ENCODE measurements at places on chromosomes 3 and 15.
A peak's percentile ranks its signal among the peaks of the same experiment; 100 is the strongest.

DNA sequence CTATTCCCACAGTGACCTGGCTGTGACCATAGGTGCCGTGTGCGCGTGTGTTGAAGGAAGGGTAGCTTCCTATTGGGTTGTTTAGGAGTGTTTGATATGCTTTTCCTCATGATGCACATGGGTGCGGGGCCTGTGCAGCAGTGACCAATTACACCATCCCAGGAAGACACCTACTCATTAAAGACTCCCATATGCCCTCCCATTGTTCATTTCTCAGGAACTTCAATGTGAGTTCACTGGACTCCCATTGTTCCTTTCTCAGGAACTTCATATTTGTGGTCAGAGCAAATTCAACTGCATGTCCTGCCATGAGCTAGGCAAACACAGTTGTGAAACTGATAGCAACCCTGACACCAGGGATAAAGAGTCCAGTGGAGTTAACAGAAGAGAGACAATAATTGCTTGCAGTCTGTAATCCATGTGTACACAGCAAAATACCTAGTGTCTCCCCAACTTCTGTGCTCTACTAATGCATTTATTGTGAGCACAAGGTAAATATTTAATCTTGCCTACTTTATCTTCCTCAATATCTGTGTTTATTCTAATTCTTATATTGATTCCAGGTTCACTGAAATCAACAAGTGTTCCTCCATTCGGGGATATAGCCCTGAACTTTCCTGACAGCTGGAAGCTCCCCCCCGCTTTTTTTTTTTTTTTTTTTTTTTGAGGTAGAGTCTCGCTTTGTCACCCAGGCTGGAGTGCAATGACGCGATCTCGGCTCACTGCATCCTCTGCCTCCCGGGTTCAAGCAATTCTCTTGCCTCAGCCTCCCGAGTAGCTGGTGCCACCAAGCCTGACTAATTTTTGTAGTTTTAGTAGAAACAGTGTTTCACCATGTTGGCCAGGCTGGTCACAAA is 57.5 kb upstream of the GCNT3 start:
- no peak for DNase-seq

- DNase-seq: no peak
Observed at GRCh38 chr3:27720899-27721716, 1.0 kb downstream of the EOMES start.

GRCh38 chr3:82364827-82365226 is 603.4 kb upstream of the GBE1 start:
- no peak for DNase-seq

- DNase-seq: no peak
Observed at GRCh38 chr3:99760629-99761028, 57.0 kb upstream of the CMSS1 start.

GRCh38 chr3:193016437-193016901 is 98.8 kb upstream of the MB21D2 start:
- DNase-seq: no peak

GRCh38 chr3:148643389-148643840 is 54.3 kb upstream of the AGTR1 start:
- peak; percentile 5 for DNase-seq

DNA sequence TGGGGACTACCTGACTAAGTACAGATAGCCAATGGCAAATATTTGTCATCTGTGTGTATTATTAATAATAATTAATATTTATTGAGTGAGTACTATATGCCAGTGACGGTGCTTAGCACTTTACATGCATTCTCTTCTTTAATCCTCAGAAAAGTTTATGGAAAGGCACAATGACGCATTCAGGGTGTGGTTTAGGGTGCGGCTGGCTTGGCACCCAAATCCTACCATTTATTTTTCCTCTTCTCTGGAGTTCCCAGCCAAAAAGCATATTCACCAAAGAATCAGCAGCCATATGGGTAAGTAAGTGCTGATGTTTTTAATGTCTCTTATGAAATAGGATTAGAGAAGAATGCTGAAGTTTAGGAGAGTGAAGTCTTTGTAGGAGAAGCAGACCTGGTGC is 140.4 kb upstream of the TP63 start:
- no peak for DNase-seq

- DNase-seq: no peak
Observed at GRCh38 chr3:17500618-17501017, 241.8 kb downstream of the TBC1D5 start.

GRCh38 chr3:28218071-28218916 is 23.1 kb upstream of the CMC1 start:
- no peak for DNase-seq

DNA sequence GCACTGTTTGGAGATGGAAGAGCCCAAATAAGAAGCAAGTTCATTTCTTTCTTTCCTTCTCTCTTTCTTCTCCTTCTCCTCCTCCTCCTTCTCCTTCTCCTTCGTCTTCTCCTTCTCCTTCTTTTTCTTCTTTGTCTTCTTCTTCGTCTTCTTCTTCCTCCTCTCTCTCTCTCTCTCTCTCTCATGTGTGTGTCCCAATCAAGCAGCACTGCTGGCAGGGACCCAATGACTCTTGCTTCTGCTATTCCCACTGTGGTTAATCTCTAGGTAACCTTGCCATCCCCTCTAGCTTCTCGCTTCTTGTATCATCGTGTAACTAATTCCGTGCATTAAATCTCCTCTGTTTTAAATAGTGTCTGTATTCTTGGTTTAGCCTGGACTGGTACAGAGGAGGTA is 26.1 kb upstream of the ZNF280D start:
- peak; percentile 42 for DNase-seq

DNA sequence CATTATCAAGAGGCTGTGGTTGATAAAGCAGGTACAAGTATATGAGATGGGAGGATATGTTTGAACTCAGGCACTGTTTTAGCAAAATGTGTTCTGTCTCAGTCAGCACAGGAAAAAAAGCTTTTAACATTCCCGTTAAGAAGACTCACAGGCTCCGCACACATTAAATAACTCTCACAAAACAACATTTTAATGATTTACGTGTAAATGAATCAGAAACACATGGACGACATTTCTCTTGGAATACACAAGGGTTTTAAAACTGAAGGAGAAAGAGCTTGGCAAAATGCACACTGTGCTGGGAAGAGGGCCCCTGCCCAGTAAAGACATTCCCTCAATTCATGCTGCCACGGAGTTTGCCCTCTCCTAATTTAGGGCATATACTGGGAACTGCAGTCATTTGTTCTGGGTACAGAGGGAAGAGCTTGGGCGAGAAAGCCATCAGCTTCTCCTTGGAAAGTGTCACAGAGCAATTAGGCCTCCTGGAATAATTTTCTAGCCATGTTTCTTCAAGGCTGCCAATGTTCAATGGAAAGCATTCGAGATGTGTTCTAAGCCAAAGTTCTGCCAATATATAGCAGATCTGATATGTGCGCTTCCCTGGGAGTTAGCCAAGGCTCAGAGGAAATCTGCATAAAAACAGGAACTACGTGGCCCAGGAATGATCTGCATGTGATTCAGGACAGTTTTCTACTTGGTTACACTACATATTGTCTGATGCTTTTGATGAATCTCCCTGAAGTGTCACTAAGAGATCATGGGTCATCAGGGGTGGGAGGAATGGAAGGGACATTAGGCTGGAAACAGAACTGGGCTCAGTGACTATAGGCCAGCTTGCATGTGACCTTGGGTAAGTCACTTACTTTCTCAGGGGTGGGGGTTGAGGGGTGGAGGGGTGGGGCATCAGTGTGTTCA is 2.2 kb upstream of the MASP1 start:
- DNase-seq: no peak

DNA sequence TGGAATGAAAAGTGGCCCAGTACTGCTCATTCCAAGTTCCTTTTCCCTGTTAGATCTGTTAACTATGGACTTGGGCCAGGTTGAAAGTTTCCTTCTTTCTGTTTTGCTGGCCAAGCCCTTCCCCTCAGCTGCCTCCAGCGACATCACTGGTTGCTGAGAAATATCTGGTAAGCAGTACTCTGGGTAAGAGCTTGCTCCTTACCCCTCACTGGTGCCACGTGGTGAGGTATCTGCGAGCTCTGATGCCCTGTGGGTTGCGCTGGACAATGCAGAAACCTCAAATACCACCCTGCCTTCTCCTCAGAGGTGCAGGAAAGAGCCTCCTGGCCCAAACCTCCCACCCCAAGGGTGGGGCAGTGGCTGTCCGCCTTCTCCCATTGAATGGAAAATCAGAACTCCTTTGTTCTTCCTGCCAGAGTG is 42.9 kb upstream of the APH1B start:
- peak; percentile 52 for DNase-seq

GRCh38 chr15:100729461-100729860 is 127.1 kb downstream of the ASB7 start:
- no peak for DNase-seq

GRCh38 chr15:87777054-87777561 is 479.4 kb downstream of the NTRK3 start:
- no peak for DNase-seq

DNA sequence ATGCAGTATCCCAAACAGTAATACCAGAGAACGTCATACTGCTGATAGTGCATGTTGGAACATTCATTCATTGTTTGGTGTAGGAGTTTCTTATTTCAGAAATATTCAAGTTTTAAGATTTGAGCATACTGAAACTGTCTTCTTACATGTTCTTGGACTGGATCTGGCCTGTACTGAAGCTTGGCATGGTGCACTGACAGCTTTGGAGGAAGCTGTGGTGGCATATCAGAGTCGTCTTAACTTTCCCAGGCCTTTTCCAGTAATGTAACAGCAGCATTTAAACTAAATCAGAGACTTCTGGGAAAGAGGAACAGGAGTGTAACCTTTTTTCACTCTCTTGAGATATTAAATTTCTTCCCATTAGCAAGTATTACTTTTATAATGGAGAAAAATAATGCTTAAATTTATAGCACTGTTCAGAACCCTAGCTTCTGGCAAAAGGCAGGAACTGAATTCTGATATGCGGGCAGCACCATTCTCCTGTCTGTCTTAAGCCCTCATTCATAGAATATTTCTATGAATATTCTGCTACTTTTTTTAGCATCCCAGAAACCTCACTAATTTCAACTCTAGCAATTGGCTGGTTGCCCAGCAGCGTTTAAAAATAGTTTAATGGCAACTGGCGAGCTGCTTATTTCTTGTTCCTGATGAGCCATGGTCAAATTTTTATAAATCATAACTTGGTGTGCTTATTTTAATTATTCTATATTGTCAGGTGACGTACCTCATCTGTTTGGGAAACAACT is 31.1 kb downstream of the DNAJC13 start:
- no peak for DNase-seq

DNA sequence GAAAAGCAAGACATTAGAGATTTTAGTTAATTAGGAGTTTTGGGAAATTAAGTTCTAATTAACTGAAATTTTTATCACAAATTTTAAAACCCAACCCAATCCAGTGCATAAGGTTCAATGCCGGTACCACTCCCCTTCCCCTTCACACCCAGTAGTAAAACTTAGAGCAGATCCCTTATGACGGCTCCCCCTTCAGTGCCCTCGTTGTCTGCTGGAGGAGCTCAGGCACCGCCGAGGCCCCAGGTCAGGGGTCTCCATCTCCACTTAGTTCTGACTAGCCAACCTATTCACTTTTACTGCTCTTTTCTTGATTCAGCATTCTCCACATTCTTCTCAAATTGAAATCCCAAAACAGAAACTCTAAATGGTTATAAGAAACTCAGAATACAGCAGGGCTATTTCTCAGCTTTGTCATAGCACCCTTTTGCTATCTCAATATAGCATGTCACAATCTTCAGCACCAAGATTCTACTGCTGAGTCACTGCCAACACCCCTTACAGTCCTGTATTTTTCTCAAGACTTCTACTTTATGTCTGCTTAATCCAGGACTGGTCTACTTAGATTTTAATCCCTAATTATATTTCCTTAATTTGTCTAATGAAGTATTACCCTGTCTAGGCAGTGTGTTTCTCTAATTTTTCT is 39.8 kb downstream of the TUBGCP4 start:
- peak; percentile 77 for DNase-seq

DNA sequence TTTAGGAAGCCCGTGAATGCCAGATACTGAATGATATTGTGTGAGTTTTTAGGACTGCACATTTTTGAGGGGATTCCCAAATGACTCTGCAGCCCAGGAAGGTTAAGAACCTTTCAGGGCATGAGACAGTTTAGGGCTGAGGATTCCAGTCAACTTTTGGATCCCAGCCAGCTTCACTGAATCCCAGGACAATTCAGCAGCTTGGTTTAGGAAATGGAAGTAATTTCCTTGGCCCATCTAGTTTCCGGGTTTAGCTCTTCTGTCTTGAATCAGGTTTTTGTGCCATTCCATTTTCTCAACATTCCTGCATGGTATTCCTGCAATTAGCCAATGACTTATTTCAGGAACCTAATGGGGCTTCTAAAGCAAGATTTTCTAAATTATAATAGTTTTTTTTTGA is 253.9 kb downstream of the LSAMP start:
- DNase-seq: no peak

- DNase-seq: peak; percentile 38
Observed at GRCh38 chr3:150146991-150147761, 176.5 kb upstream of the PFN2 start.

DNA sequence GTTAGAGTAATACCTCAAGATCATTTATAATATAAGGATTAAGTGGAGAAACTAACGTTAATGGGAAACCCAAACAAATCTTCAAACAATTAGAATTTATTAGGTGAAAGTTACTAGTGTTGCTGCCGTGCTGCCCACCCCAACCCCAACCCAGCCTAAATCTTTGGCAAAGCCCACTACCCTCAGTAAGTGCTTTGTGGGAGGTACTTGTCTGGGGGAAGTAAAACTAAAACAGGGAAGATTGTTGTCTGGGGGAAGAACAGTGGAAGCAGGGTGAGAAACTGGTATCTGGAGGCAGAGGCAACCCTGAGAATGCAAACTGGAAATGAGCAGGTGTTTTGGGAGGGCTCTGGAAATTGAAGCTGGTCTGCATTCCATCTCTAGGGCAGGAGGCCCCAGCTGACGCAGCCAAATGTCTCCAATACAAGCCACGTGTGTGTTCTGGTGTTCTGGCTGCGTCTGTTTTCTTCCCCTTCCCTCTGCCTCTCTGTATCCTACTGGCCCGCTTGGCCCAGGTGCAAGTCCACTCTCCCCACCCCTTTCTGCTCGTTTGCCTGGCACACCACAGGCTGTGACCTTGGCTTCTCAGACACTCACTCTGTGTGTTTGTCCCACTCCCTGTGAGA is 32.7 kb downstream of the FEM1B start:
- DNase-seq: no peak

GRCh38 chr15:69132430-69132829 is 28.0 kb upstream of the GLCE start:
- no peak for DNase-seq

DNA sequence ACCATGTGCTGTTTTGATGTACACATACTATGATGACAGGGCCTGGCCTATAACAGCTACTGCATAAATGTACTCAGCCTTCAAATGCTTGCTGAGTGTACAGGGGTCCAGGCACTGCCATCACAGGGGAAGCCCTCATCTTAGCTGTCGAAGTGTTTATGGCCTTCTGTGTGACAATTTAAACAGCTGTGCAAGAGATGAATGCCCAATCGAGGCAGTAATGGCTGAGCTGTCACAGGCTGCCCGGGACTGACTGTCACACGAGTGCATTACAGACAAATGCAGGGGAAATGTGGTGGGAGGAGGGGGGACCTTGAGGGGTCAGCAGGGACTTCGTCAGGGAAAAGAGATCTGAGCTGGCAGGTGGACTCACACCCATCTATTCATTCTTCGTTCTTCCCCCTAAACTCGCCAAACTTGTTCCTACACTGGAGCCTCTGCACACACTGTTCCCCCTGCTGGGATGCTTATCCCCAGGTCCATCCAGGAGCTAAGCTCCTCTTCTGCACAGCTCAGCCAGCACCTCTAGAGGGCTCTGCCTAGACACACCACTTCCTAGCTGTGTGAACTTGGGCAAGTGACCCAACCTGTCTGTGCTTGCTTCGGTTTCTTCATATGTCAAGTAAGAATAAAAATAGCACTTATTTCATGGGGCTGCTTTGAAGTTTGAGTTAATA is 156.2 kb upstream of the IQSEC1 start:
- peak; percentile 72 for DNase-seq
